CD4-positive, alpha-beta T cell treated with Interleukin-4 for 1 hour (primary cell): ENCODE measurements at places on chromosomes 1 and 21.

DNA sequence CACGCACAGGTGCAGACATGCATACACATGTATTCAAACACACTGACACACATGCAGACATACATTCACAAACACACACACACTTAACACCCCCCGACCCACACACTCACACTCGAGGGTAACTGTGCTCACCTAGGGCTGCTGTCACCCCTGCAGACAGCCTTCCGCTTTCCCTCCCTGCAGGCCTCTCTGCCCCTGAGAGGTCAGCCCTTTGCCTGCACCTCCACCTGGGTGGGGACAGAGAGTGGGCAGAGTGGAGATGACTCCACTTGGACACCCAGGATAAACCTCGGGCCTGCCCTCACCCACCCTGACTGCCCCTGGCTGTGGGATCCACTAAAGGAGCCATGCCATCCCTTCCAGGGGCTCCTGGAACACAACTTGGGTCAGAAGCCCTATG, 264.3 kb downstream of the PTPRU start:
- no peak for DNase-seq

GRCh38 chr1:186183219-186183618, 191.8 kb downstream of the TPR start:
- no peak for DNase-seq

DNA sequence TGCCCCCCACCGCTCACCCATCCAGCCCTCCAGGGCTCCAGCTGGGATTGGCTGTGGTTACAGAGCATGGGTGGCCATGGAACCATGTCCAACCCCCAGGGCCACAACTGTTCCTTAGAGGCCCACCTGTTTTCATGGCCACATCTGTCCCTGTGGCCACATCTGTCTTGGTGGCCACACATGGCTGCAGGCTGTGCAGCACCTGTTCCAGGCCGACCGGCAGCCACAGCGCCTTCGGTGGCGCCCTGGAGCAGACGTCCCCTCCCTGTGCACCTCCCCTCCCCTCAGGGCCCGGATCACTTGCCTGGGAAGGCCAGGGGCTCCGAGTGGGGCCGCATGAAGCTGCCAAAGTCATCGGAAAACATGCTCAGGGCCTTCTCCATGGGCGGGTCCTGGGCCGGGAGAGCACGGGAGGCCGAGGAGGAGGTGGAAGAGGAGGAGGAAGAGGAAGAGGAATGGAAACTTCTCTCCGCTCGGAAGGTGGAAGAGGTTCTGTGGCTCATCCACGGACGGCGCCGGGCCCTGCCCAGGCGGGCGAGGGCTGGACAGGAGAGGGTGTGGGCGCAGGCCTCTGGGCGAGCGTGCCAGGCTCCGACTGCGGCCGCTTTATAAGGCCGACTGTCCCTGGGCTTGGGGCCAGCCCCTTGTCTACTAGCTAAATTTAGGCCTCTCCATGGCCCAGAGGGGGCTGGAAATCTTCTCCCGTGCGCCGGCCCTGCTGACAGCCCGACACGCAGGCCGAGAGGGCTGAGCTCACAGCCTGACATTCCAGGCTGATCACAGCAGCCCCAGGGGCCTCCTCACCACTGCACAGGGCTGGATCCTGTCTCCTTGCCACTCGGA, at the start of gene HSPB7:
Gene HSPB7 (minus strand): TSS at position 583 of the 843 bp plus-strand sequence. CDS start 80 bp downstream, at position 503.
- DNase-seq = no peak

- peak; percentile 86 for DNase-seq
These were observed 17.3 kb downstream of the SLAMF1 start for GRCh38 chr1:160629286-160630210.

DNA sequence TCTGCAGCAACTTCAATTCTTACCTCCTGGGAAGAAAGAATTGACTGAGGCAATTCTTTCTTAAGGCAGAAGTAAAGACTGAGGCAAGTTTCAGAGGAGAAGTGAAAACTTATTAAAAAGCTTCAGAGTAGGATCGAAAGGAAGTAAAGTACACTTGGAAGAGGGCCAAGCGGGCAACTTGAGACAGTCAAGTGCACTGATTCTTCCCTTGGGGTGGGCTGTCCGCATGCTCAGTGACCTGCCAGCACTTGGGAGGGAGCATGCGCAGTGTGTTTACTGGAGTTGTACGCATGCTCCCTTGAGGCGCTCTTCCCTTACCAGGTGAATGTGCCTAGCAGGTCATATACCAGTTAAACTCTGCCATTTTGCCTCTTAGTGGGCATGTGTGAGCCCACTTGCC, 55.3 kb upstream of the NBPF3 start:
- DNase-seq = no peak

DNA sequence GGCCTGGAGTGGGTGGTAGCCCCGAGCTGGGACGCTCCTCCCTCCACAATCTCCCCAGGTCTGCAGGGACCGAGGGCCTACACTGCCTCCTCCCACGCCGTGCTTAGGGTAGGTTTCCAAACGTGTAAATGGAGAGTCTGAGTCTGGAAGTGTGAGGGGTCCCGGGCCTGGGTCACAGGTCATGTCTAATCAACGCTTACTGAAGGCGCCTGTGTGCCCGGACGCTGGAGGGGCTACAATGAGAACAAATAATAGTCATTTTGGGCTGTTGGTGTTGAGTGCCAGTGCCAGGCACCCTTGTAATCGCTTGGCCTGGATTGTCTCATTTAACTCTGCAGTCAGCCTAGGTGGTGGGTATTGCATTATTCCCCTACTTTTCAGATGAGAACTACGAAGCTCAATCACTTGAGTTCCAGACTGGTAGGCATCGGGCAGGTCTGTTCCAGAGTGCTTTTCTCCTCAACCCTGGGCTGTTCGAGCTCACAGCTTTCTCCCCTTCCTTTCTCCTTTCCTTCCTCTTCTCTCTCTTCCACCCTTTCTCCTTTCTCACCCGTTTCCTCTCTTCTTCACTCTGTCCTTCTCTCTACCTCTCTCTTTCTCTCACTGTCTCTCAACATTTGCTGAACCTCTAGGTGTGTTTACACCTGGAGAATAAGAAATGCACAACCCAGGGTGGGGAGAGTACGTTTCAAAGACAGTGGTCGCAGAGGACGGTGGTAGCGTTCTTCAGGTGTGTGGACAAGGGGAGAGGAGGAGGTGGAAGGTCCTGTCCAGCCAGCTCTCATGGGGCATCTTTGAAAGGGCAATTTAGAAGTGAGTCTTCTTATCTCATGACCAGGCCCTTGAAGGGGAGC, 883 bp downstream of the SLC66A1 start:
- DNase-seq = peak; percentile 20

DNA sequence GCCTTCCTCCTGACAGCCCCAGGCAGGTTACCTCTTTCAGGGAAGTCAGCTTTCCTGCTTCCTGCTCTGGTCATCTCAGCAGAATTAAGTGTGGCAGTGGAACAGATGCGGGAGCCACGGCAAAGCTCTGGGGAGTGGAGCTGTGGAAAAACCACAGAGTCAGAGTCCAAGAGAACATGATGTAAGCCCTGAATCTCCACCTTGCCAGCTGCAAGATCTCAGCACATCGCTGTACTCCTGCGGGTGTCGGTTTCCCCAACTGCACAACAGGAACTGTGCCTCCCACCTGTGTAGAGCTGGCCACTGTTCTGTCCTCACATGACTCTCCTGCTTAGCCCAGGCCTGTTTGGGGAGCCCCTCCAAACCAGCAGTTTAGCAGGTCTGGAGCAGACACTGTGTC, 123.7 kb downstream of the MATN1 start:
- DNase-seq = no peak

- DNase-seq = peak; percentile 64
These were observed 64.0 kb downstream of the SAMSN1 start for GRCh38 chr21:14482165-14482564.

- no peak for DNase-seq
These were observed 39.6 kb downstream of the CAMTA1 start for GRCh38 chr1:6824665-6825368.

GRCh38 chr1:222014001-222014400, 272.1 kb upstream of the DUSP10 start:
- no peak for DNase-seq

DNA sequence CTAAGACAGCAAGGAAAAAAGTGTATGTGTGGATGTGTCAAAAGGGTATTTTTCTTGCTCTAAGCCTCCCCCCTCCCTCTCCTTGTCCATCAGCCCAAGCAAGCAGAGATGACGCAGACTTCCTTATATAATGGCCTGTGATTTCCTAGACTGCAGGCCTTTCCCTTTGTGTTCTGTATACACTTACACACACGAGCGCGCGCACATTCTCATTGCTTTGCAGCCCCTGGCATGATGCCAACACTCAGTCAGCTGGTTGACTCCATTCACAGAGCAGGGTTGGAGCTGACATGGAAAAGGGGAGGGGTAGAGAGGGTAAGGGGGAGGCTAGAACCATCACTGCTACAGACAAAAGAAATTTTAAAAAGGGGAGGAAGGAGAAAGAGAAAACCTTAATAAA, 41.8 kb downstream of the GATAD2B start:
- DNase-seq = peak; percentile 18

DNA sequence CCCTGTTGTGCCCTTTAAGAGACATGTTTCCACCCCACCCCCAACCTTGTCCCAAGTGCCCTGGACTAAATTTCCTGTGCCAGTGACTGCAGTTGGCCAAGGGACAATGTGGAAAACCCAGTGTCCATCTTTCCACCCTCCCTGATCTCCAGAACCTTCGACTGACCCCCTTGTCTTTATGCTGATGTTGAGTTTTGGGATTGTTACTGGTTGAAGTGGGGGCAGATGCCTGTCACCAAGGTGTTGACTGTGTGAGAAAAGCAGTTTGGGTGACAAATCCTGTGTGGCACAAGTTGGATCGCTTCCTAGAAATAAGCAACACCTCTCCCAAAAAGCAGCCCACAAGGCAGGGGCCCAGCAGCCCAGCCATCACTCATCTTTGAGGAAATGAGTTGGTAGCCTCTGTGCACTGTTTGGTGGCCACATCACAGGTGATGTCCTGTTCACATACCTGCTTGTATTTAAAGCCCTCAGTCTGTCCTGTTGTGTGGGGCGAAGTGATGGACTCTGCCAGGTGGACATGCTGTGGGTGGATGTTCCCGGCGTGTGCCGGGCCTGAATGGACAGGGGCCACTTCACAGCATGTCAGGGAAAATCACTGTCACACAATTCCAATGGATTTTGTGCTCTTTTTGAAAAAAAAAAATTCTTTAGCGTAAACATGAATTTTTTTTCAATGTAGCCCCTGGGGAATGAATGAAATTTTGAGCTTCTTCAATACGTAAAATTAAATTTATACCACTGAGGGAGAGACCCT, 6.6 kb upstream of the MIIP start:
- DNase-seq = no peak

- DNase-seq = no peak
These were observed 36.6 kb upstream of the KDM4A start for GRCh38 chr1:43613075-43613942.

GRCh38 chr21:44065428-44065827, 41.8 kb upstream of the PWP2 start:
- peak; percentile 88 for DNase-seq

- no peak for DNase-seq
These were observed 4.2 kb downstream of the RSPO1 start for GRCh38 chr1:37630426-37631028.
